ENCODE measurements at places on chromosomes 12 and 14.

GRCh38 chr12:118312578-118312977 is 60.1 kb downstream of the TAOK3 start:
- DNase-seq: no peak

DNA sequence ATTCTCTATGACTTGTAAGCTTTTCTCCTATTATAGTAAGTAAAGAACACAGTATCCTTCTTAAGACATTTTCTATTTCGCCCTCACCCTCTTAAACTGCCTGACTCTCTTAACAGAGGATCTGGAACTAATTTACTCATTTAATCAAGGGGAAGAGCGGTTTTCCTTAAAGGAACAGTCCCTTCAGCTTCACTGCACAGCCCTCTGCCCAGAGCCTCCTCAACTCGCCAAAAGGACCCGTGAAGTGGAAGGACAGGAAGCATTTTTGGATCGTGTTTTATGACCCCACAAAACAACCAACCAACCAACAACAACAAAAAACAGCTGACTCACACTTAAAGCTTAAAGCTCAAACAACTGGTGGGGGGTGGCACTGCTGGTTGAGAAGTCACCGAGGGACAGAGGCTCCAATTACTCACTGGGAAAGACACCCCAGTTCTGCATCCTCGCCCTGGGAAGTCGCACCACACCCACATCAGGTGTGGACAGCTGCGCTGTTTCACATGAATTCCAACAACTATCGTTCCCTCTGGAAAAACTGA is 35.7 kb downstream of the NID2 start:
- no peak for DNase-seq

DNA sequence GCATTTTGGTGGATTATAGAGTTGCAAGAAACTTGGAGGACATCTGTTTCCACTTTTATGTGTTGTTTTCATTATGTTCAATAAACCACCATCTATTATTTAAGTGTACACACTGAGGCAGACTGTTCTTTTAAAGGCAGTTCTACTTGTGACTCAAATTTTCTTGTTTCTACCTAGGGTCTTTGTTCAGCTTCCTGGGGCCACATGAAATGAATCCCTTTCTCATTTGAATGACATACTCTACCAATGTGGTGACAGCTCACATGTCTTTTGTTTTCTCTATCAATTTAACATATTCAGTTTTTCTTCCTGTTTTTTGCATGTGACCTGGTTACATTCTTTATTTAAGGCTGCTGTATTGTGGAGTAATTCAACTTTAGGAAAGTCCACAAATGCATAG is 7.9 kb downstream of the SLC16A7 start:
- DNase-seq: no peak

- DNase-seq: no peak
These were observed 92.8 kb downstream of the SCN8A start for GRCh38 chr12:51683763-51684357.

DNA sequence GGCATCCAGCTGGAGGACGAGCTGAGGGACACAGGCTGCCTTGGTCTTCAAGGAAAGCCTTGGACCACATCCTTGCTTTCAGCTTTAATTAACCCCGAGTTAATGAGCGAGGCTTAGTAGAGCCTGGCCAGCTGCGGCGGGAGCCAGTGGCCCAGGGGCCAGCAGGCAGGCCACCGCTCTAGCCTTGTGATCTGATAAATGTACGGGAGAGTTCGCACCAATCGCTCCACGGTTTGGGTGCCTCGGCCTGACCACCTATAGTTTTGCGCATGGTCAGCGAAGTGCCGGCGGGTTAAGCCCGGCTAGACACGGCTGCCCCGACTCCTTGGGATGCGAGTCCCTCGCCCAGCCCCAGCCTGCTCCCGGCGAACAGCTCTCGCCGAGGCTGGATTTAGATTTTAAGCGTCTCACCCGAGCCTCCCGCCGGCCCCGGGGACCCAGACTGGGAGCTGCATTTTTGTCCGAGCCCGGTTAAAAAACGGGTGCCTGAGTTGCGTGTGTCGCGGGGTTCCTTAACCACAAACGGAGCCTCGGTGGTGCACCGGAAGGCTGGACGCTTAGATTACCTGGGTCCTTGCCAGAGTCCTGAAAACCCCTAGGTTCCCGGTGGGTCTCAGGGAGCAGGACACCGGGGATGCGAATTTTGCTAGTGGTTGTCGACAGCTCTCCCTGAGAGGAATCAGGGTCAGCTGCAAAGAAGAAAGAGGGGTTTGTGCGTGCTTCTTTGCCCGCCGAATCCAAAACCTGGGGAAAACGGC is 2.9 kb upstream of the HOXC12 start:
- no peak for DNase-seq

DNA sequence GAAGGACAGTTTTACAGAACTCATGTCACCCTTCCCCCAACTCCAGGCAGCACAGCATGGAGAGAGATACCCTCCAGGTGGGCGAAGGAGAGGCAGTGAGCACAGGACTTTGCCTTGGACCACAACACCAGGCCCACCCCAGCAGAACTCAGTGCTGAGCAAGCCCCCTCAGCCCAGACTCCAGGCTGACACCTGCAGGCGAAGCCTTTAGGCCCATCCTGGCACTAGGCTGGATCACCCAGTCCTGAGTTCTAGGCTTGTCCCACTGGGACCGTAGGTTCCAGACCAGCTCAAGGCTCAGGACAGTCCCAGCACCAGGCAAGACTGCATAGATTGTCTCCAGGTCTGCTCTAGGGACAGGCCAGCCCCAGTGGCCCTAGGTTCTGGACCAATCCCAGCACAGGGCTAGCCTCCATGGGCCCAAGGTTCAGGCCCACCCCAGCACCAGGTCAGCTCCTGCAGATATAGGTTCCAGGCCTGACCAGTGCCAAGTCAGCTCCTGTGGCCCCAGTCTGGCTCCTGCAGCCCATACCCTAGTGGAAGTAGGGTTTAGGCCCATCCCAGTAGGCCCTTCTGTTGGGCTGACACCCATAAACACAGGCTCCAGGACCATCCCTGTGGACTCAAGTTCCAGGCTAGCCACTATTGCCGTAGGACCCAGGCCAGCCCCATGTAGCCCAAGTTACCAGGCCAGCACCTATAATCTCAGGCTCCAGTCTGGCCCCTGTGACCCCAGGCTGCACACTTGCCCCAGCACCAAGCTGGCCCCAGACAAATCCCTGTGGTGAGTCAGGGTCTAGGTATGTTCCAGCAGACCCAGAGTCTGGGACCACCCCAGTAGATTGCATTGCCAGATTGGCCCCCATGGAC is 9.4 kb downstream of the WASHC3 start:
- no peak for DNase-seq

- no peak for DNase-seq
These were observed 1.6 kb downstream of the ADGRD1 start for GRCh38 chr12:130955238-130955816.

GRCh38 chr12:89729946-89730459 is 21.4 kb upstream of the ATP2B1 start:
- DNase-seq: no peak

DNA sequence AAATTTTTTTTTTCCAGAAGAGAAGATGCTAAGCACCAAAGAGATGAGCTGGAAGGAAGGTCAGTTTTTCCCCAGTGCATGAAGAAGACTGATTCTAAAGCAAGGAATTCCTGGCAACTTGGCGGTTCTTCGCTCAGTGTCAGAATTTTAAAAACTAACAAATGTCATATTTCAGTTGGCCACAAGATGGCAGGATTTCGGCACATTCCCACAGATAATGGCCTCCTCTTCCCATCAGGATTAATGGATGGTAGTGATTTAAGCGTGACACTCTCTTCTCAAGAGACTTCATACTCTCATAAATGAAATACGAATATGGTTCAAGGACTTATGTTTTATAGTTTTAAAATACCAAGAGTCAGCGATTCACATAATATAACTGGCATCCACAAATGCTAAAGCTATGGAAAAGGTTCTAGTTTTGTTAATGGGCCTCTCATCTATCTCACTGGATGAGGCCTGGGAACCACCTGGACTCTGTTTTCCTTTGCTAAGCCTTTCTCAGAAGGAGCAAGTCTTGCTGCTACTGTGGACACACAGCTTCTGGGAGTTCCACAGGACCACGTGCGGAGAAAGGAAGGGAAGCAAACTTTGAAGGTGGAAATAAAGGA is 46.1 kb upstream of the PTPRO start:
- peak; percentile 14 for DNase-seq

DNA sequence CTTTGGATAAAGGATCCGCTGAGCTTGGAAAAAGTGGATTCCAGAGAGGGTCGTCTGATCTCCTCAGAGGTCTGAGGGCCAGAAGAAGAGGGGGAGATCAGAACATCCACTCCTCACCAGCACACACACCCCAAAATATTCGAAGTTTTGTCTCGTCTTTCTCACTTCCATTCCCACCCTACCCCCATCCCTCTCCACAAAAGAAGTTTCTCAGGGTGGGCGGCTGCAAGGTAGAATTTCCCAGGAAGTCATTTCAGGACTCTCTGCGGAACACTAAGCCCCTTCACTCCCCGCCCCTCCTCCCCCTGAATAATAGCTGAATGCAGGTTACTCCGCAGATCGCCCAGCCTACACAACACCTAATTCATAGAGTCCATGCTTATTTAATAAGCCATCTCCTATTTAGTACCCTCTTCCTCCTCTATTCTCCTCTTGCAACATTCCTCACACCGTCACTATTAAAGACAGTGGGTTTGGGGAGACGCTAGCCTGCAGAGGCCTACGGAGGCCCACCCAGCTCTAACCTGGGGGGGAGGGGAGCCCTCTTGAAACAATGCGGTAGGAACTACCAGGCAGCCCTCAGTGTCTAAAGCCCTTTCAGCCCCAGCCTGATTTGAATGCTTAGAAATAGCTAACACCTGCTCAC is 649 bp upstream of the SALL2 start:
- no peak for DNase-seq

- no peak for DNase-seq
These were observed 23.2 kb upstream of the PSMA6 start for GRCh38 chr14:35268946-35269345.

All from SK-N-MC (cell line).